ENCODE measurements at places on chromosomes 6 and 20. TPM values are rescaled to one million over a fixed set of nuclear protein-coding genes. Genes with fewer than 3 reads are reported as not detected.

DNA sequence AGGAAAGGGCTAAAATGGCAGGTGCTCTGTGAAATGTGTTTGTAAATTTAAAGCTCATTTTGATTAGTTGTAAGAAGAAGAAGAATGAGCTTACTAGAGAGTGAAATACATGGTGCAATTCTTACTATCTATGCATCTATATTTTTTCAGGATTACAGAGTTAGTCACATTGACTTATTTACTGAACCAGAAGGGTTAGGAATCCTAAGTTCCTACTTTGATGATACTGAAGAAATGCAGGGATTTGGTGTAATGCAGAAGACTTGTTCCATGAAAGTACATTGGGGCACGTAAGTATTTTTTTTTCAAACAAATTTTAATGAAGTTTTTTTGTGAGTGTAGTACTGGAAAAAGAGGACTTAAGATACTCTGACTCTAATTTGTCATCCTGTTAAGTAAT, 99.3 kb downstream of the RTN4IP1 start:
- no peak for DNase-seq

DNA sequence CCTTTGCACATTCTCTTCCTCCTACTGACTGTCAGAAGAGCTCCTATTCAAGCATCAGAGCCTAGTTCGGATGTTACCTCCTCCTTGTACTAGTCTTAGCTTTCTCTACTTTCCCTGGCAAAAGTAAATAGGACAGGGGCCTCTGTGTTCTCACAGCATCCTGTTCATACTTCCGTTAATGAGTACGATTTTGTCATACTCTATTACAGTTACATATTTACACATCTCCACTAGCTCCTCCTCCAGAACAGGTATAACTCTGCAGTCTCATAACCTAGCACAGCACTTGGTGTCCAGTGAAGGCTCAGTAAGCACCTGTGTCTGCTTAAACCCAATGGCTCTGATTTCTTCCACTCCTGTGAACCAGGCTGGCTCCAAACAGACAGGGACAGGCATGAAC, 7.0 kb downstream of the ELMO2 start:
- DNase-seq, result no peak

DNA sequence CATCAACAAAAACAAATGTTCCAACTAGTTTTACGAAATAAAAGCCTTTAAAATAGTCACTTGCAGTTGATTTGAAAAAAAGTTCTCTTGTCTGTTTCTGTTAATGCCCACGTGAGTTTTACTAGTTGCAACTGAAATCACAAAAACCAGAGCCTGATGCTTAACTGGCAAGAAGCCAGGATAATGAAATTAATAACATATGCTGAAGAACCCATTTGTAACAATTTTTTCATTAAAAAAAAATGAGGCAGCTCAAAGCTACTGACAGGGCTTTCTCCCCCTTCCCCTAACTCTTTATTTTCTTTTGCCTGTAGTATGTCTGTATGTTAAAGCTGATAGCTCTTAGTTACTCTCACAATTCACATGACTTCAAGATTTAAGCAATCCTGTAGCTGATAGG, 132.7 kb upstream of the EYA4 start:
- DNase-seq, result no peak

- peak; percentile 57 for DNase-seq
Measured at GRCh38 chr6:50007819-50008218, 14.0 kb downstream of the DEFB110 start.

GRCh38 chr20:36311141-36311853, 5.2 kb downstream of the DLGAP4 start:
- no peak for DNase-seq

DNA sequence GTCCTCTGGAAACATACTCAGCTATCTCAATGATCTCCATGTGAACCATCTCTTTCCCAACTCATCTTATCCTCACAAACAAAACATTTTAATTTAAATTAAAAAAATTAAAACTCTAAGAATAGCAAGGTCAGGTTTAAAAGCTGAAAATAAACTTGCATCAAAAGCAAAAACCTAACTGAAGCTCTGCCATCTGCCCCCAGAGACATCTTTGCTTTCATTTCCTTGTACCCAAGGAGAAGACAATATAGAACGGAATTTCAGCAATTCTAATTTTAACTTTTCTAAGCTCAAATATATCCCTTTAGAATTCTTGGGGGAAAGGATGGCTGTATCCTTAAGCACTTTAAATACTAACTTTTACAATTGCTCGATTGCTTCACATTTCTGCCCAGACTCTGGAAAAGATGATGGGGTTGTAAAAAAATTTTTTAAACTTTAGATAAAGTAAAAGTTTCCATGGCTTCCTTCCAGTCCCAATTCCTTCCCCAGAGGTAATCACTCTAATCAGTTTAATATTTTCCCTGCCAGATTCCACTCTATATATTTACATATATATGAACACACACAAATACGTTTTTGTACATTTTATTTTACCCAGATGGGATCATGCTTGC, 69.2 kb upstream of the SMIM29 start:
- peak; percentile 11 for DNase-seq

GRCh38 chr6:154615483-154616025, 105.1 kb upstream of the CNKSR3 start:
- peak; percentile 60 for DNase-seq

DNA sequence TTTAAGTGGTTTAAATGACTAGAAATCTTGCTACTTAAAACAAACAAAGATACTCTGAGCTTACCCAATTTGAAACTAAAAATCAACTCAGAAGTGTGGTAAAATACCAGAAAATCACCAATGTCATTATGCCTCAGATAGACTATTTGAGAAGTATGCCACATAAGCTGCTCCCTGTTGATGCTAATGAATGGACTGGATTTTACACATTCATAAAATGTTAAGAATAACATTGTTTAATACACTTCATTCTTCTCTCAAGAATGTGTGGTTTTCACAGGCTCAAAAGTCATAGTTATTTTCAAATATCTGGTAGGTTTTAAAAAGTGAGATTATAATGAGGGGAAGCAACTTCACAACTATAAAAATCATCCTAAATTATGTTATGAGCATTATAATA, 170.6 kb downstream of the TASP1 start:
- no peak for DNase-seq

- peak; percentile 68 for DNase-seq
Measured at GRCh38 chr20:9110365-9110764, 41.5 kb downstream of the PLCB4 start.

DNA sequence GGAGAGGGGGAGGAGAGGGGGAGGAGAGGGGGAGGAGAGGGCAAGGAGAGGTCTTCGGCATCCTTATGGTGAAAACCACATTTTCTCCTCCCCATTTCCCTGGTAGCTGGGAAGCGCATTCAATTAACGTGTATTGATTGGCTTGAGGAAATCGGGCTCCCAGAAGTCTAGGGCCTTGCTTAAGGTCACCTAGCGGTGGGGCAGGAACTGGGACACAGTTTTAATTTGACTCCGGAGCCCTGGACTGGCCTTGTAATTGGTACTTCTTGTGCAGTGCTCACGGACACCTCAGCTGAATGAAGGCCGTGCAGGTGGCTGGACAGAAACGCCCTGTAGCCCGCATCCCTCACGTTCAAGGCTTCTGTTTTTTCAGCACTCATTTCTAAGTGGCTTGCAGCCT, 42.8 kb downstream of the CTCFL start:
- no peak for DNase-seq

DNA sequence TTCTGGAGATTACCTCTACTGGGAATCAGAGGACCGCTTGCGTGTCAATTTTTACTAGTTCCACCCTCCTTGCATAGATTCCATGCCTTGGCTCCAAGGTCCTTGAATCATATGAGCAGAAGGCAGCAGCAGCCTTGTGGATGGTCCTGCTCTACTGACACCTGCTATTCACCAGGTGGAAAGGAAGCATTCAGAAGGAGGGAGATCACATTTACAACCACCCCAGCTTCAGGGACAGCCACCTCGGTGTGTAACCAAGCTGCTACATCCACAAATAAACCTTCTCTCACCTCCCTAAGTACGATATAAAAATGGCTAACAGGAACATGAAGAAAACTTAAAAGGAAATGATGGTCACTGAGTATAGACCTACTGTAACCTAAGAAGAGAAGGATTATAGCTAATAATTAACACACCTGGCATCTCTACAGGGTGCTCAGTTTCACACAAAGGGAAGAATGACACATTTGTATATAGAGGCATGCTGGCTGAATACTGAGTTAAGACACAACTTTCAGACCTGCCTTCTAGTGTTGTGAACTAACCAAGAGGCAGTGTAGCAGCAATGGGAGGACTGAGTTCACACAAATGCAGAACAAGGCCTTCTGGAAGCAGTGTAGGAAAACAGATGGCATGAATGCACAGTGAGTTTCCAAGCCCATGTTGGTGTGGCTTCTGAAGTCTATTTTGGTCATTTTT, 46.3 kb upstream of the SRPK1 start:
- DNase-seq, result no peak

DNA sequence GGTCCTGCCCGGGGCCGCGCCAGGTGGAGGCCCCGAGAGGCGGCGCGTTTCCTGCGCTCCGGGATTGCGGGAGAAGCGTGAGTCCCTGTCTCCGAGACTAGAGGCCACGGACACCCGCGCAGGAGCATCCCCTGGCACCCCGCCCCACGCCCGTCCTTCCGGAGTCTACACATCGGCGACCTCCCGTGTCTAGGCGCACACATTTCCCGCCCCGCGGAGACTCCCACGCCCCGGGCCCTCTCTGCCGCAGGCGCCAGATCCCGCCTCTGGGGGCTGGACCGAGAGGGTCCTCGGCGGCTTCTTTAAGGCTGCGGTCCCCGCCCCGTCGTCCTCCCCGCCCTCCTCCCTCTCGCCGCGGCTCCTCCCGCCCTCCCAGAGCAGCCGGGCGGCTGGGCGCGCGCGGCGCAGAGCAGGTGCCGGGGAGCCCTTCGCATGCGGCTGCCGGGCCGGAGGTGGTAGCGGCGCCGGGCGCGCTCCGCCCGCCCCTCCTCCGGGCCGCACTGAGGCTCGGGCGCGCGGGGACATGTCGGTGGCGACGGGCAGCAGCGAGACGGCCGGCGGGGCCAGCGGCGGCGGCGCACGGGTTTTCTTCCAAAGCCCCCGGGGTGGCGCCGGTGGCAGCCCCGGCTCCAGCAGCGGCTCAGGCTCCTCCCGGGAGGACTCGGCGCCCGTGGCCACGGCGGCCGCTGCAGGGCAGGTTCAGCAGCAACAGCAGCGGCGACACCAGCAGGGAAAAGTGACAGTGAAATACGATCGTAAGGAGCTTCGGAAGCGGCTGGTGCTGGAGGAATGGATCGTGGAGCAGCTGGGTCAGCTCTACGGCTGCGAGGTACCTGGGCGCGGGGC, at the start of gene PPP1R14C:
Gene PPP1R14C (plus strand): TSS at position 375 of the 846 bp plus-strand sequence. CDS start 149 bp downstream, at position 524.
- DNase-seq, result no peak

GRCh38 chr6:122405417-122405816, 6.0 kb downstream of the HSF2 start:
- DNase-seq, result peak; percentile 21

- no peak for DNase-seq
Measured at GRCh38 chr6:18920701-18921100, 533.6 kb downstream of the RNF144B start.

GRCh38 chr6:144647406-144647964, 362.4 kb downstream of the UTRN start:
- no peak for DNase-seq

GRCh38 chr20:13341737-13342393, 120.8 kb downstream of the ISM1 start:
- no peak for DNase-seq

DNA sequence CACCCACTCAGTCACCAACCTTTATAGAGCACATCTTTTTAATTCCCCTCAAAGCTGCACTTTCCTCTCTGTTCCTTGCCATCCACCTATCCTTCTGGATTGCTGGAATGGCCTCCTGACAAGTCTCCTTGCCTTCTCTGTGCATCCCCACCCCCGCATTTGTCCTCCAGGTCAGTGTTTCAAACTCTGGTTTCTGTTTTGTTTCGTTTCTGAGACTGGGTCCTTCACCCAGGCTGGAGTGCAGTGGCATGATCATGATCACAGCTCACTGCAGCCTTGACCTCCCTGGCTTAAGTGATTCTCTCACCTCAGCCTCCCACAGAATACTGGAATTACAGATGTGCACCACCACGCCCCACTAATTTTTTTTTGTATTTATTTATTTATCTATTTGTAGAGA, 96.2 kb downstream of the PLCB1 start:
- DNase-seq, result no peak

GRCh38 chr6:110331816-110332215, 26.3 kb downstream of the METTL24 start:
- DNase-seq, result peak; percentile 2

DNA sequence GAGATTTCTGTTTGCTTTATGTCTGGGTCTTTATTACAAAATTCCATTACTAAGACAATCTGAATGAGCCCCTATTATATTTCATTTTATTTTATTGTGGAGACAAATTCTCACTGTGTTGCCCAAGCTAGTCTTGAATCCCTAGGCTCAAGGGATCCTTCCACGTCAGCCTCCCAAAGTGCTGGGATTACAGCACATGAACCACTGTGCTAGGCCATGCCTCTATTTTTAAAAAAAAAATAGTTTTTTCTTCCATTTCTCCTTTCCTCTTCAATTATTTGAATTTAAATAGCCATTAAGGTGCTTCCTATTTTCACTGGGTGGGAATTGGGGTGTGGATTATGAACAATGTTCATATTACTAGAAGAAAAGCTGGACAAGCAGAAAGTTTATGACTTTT, 1587.4 kb downstream of the GRIK2 start:
- DNase-seq, result no peak

GRCh38 chr6:130696806-130697205, 130.4 kb upstream of the SMLR1 start:
- DNase-seq, result peak; percentile 22

GRCh38 chr6:104639668-104640067, 220.1 kb downstream of the HACE1 start:
- peak; percentile 43 for DNase-seq

- no peak for DNase-seq
Measured at GRCh38 chr6:152184573-152184916, 377.1 kb downstream of the ESR1 start.

DNA sequence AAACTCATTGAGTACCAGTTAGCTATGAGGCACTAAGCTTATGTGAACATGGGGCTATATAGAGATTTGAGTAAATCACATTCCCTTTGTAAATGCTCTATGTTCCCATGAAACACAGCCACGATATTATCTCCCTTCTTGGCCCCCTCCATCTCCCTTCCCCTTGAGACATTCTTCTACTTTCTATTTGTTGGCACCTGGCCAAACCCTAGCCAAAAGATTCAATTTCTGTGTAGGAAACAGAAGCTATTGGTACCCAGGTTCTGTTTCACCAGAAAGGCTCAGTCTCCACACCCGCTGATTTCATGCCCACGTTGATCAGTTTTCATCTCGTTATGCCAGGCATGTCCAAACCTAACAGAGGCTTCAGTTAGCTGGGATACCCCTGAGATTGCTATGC, 145.5 kb upstream of the LAMP5 start:
- DNase-seq, result no peak

LPA gene
- not detected for total RNA-seq

BANF2 gene
- total RNA-seq, result not detected

NECAB3 gene
- total RNA-seq, result 10.0 TPM

SLC32A1 gene
- total RNA-seq, result not detected

HLA-DQB2 gene
- not detected for total RNA-seq

MAPK13 gene
- total RNA-seq, result 2.0 TPM

BPIFB1 gene
- not detected for total RNA-seq

SLC35F1 gene
- not detected for total RNA-seq

CCN5 gene
- total RNA-seq, result not detected

OR2H2 gene
- not detected for total RNA-seq

VTA1 gene
- total RNA-seq, result 104 TPM

LY6G6C gene
- not detected for total RNA-seq

CBLN4 gene
- not detected for total RNA-seq

DEFB125 gene
- total RNA-seq, result not detected

MRPL18 gene
- total RNA-seq, result 53.4 TPM

WFDC2 gene
- not detected for total RNA-seq

SHLD1 gene
- total RNA-seq, result 1.9 TPM
